ENCODE measurements at places on chromosomes 6 and 20.

DNA sequence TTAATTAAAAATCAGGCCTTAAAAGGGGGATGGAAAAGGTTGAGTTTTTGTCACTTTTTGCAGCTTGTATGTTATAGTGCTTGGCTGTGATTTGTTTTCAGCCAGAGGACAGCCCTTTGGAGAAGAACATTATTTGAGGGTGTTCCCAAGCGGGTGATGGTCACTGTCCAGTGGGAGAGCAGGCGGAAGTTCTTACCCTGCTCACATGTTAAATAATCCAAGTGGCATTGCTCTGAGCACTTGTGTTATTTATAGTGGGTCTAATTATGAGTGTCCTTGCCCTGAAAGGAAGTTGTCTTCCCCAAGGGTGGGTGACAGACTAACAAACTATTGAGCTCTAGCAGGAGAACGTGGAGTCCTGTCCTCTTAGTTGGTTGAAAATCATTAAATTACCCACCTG lies 49.5 kb downstream of the DOK5 start:
- DNase-seq, result no peak

DNA sequence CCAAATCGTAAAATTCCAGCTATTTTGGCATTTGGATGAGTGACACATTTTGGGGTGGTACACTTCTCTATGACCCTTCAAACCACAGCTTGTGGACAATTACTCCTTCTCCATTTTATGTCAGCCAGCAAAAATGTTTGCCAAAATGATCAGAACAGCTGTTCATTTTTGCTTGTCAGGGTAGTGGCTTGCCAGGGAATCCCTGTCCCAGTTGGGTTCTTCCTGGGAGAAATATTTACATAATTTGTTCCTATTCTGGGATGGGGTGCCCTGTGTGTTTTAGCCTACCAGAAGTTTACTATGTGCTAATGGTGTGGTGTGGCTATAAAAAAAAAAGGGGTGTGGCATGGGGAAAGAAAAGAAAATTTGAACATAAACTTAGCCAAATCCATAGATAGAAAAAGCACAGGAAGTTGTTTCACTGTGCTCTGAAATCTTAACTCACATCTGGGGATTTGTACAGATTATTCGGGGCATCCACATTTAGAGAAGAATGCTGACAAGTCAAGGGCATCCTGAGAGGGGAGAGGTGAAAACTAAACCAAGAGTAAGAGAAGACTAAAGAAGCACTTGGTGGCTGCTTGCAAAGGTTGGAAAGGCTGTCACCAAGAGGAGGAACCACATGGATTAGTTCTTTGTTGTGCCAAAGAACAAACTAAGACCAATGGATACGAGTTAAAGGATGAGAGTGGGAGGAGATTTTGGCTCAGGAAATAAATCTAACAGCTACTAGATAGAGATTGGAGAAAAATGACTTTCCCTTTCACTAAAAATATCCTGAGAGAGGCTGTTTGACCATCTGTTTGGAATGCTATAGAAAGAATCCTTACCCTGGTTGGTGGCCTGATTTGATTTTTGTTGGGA lies 55.2 kb upstream of the RBM24 start:
- DNase-seq, result no peak

DNA sequence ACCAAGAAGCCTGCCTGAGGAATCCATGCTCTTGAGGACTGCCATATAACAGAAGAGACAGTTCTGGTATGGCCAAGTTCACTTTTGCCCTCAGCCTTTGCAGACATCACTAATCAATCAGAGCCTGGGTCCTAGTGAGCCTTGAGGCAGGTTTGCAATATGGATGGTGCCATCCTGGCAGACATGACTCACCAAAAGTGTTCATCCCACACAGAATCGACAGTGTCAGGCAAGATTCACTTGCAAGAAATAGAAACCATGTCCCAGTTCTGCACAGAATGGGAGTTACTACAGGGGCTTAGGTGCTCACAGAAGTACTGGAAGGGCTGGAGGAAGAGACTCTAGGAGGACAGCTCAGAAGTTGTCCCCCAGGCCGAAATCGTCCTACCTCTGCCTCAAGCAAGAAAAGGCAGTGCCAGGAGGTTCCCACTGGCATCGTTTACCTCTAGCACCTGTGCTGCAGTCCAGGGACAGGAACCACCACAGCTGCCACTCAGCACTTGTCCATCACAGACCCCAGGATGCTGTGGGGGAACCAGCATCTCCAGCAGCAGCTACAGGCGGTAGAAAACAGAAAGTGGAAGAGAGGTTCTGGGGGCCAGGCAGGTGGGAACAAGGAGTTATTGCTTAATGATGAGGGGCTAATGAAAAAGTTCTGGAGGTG lies 42.6 kb upstream of the PHACTR3 start:
- DNase-seq, result peak; percentile 32

DNA sequence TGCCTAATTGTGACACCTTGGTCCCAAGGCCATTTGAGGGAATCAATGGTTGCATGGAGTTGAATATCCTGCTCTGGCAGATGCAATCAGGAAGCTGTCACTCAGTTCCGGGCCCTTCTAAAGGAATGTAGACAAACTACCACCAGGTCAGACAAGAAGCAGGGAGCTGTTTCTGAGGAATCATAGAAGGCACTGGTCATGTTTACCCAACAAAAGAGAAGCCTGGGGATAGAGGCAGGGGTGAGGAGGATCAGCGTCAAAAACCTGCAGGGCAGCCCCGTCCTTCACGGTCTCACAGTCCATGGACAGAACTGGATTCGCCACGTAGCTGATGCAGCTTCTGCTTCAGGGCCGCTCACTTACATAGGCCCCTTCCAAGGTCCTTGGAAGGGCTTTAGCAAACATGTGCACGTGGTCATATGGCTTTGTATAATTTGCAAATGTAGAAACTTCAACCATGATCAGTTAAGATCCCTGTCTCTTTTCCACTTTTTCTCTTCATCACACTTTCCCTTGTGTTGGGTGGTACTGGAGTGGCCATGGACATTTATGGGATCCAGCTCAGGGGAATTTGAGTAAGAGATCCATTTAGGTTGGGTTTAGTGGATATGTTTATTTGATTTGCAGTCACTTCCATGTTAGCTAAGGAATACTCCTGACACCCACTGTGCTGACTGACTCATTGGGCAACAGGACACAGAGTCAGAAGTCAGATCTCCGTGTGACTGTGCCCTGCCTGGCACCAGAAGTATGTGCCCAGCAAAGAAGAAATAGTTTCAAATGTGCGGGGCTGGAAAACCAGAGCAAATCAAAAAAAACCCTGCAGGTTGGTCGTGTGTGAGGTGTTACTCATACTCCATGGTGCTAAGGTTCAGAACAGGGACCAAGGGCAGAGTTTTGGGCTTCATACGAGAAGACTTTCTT lies 60.0 kb upstream of the ZFAND3 start:
- peak; percentile 86 for DNase-seq

GRCh38 chr6:168333039-168333438 lies 13.5 kb upstream of the DACT2 start:
- DNase-seq, result no peak

- DNase-seq, result no peak
These were observed 22.6 kb downstream of the HEBP2 start for GRCh38 chr6:138426500-138427123.

DNA sequence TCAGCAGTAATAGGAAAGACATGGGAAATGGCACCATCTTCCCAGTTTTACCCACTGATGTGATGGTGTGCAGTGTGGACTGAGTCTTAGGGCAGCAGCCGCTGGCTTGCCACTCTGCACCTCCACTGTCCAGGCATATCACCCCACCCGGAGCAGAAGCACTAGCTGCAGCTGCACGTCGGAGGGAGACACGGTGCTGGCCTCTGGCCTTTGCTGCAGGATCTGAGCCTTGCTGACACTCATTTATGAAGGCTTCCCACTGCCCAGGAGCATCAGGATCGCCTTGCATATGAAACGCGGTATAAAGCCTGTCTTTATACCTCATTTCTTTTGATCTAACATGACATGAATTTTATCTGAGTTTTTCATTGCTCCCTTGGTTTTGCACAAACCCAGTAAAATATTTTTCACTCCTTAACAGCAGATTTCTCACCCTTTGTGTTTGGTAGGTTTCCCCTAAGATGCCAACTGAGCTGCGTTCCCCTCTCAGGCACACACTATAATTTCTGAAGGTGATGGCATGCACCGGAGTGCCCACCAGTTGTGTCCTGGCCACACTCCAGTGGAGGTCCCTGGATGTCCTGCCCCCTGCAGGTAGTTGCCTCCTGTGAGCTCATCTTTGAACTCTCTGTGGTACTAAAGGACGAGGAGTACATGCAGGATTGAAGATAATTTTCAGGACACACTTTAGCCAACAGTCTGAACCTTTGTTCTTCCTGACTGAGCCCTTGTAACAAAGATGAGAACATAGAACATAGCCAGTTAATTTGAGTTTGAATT lies 9.0 kb upstream of the EXOC2 start:
- no peak for DNase-seq

DNA sequence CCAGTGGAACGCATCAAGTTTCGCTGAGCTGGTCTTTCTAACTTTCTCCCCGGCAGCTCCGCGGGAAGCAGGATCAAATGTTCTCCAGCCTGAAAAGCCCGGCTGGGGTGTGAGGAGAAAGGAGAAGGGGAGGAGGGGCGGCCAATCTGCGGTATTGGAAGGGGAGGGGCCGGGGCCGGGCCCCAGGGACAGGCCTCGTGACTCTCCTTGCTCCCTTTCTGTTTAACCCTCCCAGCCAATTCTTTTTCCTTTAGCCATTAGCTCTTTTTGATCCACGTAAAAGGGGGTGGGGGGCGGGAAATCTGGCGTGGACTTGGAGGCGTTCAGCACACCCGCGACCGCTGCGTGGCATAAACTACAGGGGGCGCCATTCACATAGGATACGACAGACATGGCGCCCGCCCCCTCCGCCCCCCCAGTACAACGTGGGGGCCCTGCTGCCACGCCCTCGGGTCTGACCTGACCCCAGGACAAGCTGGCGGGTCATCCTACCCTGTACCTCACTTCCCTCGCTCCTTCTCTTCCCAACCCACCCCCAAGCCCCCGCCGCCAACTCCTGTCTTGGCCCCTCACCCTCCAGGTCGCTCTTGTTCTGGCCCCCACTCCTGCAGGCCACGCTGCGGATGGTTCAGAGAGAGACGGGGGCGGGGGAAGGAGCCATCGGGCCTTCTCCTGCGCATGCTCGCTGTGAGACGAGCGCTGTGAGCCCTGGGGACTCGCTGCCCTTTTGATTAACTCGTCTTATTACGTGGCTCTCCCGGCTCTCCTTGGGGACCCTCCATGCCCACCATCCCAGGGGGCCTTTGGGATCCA lies 7.8 kb upstream of the MDGA1 start:
- DNase-seq, result peak; percentile 95

DNA sequence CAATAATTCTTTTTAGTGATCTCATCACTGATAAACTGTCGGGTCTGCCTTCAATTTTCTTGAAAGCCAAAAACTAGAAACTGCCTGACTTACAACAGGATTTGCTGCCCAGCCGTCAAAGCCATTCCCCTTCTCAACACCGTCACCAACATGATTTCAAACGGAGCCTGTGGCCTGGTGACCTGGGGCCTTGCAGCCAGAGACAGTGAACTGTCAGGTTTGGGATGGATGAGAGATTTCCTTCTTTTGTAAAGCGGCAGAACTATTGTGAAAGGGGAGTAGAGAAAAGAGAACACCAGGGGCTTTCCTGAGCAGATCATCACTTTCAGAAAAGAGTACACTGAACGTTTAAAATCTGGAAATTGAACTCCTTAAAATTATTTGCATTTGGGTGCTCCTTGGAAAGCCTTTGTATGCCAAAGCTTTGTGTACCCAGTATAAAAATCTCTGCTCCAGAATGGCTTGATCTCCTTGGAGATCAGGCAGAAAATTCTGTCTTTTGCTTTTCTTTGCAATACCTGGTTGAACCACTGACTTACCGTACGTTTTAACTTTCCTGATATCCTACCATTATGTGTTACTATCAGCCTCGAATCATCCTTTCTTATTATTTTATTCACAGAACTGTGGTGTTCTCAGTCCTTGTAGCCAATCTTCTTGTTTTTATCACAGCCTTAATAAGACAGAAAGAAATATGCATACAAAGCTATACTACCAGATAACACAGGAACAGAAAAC lies 125.2 kb downstream of the PACRG start:
- DNase-seq, result no peak

- no peak for DNase-seq
These were observed 232.9 kb downstream of the SAMD5 start for GRCh38 chr6:147741389-147741788.

GRCh38 chr6:29892696-29893095 lies 49.6 kb upstream of the HLA-A start:
- DNase-seq, result no peak

- DNase-seq, result peak; percentile 37
These were observed 175.6 kb downstream of the DTNBP1 start for GRCh38 chr6:15487262-15487661.

- no peak for DNase-seq
These were observed 5.4 kb downstream of the SYS1 start for GRCh38 chr20:45368221-45368980.
